ENCODE measurements at places on chromosomes 13 and 19.

- DNase-seq: no peak
Observed at GRCh38 chr13:110426735-110427134, 119.7 kb downstream of the COL4A2 start.

- DNase-seq: no peak
Observed at GRCh38 chr19:14021474-14021873, 6.5 kb upstream of the RLN3 start.

- DNase-seq: peak; percentile 59
Observed at GRCh38 chr13:36819739-36820090, 693 bp downstream of the RFXAP start.

DNA sequence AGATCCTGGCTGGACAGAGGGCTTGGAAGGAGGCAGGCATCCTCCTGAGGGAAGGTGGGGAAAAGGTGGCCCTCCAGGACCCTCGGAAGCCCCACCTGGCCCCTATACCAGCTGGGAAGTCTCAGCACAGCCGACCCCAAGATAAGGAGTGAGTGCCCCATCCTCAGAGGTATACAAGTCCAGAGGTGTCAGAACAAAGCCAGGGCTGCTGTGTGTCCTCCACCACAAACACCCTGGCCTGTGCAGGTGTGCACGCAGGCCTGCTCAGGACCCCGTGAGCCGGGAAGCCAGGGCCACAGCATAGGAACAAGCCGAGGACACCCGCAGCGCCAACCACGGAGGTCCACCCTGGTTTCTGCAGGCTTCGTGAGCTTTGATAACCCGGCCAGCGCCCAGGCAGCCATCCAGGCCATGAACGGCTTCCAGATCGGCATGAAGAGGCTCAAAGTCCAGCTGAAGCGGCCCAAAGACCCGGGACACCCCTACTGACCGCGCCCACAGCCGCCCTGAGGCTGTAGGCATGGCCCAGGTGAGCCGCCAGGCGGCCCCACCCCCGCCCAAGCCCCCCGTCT lies 68.6 kb downstream of the CELF5 start:
- no peak for DNase-seq

DNA sequence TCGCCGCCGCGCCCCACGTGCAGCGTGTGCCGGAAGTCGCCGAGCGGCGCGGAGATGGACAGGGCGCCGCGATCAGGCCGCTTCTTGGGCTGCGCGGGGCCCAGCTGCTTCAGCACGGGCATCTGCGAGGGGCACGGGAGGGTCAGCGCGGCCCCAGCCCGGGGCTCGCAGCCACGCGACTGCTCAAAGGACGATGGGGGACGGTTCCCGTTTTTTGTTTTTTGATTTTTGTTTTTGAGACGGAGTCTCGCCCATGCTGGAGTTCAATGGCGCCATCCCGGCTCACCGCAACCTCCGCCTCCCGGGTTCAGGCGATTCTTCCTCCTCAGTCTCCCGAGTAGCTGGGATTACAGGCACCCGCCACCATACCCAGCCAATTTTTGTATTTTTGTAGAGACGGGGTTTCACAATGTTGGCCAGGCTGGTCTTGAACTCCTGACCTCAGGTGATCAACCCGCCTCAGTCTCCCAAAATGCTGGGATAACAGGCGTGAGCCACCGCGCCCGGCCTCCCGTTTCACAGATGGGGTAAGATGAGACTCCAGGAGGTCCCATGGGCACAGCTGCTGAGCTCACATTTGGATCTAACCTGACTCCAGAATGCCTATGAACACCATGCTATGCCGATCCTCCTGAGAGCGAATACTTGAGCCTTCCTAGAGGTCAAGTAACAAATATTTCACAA lies 2.0 kb upstream of the LENG9 start:
- DNase-seq: no peak

DNA sequence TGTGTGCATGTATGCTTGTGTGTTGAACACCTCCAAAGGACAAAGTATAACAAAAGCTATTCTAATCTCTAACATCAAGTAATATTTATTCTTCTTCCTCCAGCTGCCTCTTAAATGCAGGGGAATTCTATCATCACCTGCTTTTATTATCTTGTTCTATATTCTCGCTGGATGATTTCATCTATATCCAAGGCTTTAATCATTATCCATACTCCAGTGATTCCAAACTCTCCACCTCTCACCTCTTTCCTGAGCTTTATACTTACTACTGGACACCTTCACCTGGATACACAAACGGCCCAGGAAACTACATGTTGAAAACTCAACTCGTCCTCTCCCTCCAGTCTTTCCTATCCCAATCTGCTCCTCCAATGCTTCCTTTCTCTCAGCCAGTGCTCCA lies 418.6 kb downstream of the KLF5 start:
- DNase-seq: no peak

- DNase-seq: peak; percentile 64
Observed at GRCh38 chr19:18274219-18274780, at the start of gene IQCN. TSS of gene IQCN (minus strand) at chr19:18274452. CDS start at chr19:18269478, 4,974 bp downstream.

DNA sequence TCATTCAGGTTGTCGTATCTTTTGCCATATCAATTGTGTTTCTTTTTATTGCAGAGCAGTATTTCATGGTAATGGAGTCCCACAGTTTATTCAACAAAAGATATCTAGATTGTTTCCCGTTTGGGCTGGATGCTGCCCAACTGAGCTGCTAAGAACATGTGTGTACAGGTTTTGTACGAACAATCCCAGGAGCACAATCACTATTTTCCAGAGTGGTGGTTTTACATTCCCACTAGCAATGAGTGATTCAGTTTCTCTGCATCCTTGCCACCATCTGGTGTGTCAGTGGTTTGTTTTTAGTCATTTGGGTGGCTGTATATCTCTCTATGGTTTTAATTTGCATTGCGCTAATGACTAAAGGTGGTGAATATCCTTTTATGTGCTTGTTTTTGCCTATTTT lies 52.7 kb upstream of the ZDHHC20 start:
- no peak for DNase-seq

DNA sequence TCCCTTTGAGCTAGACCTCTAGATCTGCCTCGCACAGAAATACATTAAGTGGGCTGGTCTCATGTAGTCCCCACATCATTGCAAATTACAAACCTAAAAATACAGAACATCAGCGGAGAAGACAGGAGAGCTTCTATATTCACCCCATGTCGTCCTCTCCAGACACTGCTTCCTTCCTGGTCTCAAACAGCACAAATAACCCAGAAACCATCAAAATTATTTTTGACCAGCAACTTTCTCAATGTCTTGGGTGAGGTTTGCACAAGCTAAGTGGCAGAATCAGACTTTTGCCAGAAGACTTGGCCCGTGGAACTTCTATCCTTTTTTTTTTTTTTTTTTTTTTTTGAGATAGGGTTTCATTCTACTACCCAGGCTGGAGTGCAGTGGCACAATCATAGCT lies 28.2 kb downstream of the CLEC17A start:
- DNase-seq: no peak

DNA sequence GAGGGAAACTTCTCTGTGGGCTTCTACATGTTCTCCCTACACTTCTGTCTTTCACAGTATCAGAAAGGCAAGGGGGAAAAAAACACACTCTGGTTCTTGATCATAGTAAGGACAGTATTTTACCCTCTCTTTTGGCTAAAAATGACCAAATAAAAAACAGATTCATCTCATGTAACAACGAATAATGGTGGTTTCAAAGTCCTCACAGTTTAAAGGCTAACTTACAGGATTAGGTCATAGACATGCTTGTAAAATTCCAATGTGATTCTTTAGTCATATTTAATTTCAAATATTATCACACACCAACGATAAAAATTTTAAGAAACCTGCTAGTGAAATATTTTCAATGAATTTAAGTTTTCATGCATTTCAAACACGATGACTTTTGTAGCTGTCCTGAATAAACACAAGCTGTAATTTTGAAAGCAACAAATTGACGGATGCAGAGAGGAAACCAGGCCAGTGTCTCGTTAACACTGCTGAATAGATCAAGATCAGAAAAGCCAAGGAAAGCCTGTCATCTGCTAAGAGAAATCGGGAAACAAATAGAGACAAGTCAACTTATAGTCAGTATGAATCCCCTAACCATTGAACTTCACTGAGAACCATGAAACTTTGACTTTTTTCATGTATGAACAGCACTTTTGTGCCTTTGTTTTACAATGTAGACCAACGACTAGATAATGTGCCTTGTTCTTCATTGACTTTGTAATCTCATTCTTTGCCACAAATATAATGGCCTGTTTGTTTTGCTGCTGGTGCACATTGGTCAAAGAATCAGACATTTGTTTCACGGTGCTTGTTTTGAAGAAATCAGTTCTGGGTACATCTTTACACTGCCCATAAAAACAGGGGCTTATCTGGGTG lies 22.0 kb downstream of the MBNL2 start:
- DNase-seq: no peak

DNA sequence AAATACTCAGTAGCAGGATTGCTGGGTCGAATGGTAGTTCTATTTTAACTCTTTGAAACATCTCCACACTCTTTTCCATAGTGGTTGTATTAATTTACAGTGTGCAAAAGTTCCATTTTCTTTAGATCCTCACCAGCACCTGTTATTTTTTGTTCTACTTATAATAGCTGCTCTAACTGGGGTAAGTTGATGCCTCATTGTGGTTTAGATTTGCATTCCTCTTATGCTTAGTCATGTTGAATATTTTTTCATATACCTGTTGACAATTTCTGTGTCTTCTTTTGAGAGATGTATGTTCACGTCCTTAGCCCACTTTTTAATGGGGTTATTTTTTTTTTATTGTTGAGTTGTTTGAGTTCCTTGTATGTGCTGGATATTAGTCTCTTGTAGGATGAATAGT lies 144.6 kb downstream of the NBEA start:
- DNase-seq: no peak

- DNase-seq: peak; percentile 70
Observed at GRCh38 chr19:16342002-16342715, 17.5 kb downstream of the KLF2 start.

GRCh38 chr13:27924529-27925141 lies 4.8 kb downstream of the PDX1 start:
- no peak for DNase-seq

DNA sequence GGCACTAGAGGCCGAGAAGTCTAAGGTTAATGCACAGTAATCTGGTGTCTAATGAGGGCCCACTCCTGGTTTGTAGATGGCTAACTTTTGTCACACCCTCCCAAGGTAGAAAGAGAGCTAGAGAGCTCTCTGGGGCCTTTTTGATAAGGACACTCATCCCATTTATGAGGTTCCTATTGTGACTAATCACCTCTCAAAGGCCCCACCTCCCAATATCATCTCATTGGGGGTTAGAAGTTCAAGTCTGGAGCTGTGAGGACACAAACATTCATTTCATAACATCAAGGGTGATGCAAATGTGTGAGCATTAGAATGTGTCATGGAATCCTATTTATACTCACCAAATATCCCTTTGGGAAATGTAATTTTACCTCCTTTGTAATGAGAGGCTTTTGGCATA lies 79.2 kb upstream of the SLC10A2 start:
- DNase-seq: no peak

GRCh38 chr19:38793671-38794070 lies 4.7 kb downstream of the LGALS7B start:
- DNase-seq: no peak

- no peak for DNase-seq
Observed at GRCh38 chr13:95357875-95358274, 56.6 kb upstream of the ABCC4 start.

GRCh38 chr19:12095111-12095790 lies 30.7 kb downstream of the ZNF844 start:
- DNase-seq: no peak

GRCh38 chr19:18007044-18007916 lies 690 bp upstream of the ARRDC2 start:
- peak; percentile 89 for DNase-seq

GRCh38 chr13:23715092-23715761 lies 145.0 kb downstream of the TNFRSF19 start:
- DNase-seq: no peak

- no peak for DNase-seq
Observed at GRCh38 chr13:59545007-59545406, 618.7 kb downstream of the DIAPH3 start.

DNA sequence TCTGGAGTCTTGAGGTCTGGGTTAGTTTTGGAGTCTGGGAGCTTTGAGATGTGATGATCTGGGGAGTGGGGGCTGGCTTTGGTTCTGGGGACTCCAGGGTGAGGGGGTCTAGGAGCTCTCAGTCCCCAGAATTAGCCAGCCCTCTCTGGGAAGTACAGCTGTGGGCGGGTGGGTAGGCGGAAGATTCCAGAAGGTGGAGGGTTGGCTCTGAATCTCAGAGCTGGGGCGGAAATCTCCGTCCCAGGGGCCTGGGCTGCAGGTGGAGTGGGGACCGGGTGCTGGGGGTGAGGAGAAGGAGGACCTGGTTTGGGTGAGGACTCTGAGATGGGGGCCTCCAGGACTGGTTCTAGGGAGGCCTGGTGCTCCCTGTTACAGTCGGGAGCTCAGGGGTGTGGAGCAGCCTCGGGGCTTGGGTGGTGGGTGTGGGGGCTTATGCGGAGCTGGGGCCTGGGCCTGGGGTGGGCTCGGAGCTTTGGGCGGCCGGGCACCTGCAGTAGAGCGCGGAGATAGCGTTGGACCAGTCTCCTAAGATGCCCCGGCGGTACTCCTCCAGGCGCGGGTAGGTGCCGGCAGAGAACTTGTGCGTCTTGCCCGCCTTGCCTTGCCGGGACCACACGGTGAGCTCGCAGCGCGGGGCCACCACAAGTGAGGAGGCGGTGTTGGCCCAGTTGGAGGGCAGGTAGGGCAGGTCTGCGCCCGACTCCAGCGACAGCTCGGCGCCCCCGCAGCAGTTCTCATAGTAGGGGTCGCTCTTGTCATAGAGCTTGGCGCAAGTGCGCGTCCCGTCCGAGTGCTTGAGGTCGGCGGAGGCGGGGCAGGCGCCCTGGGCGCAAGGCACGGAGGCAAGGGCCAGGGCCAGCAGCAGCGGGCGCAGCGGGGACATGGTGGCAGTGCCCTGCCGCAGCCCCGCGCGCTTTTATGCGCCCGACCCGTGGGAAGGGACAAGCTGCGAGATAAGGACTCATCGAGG lies at the start of gene SYCN:
Gene SYCN (minus strand): TSS at position 892 of the 970 bp plus-strand sequence. CDS start 9 bp downstream, at position 883.
- DNase-seq: no peak

DNA sequence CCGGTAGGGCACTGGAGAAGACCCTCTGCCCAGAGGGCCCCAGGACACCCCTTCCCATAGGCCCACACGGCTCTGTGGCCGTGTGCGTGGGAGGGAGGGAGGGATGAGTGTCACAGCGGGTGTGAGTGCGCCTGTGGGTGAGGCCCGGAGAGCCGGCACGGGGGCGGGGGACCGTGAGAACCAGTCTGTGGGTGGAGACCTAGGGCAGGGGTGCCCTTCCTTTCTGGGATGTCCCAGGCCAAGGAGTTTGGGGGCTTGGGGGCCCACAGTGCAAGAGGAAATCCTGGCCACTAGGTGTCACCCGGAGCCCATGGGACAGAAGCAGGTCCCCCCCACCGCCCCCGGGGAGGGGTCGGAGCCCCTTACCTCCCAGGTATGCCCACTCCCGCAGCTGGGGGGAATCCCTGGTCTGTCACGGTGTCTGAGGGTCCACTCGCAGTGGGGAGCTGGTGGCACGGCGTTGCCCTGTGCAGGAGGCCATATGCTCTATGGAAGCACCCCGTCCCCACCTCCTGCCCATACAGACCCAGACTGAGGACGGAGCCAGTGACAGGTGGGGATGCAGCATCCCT lies 16.0 kb upstream of the SLC7A10 start:
- peak; percentile 52 for DNase-seq

- no peak for DNase-seq
Observed at GRCh38 chr19:15701757-15702533, 25.9 kb upstream of the OR10H2 start.
